ENCODE measurements at places on chromosomes 5 and 9.

GRCh38 chr5:136682986-136683385 is 317.6 kb upstream of the TRPC7 start:
- no peak for DNase-seq

DNA sequence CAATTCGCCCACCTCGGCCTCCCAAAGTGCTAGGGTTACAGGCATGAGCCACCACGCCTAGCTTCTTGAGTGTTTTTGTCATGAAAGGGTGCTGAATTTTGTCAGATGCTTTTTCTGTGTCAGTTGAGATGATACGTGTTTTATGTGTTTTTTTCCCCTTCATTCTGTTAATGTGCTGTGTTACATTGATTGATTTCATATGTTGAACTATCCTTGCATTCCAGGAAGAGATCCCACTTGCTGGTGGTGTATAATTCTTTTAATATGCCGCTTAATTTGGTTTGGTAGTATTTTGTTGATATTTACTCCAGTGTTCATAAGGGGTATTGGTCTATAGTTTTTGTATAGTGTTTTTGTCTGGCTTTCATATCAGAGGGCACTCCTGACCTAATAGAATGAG is 13.6 kb downstream of the ZBTB43 start:
- DNase-seq: no peak

DNA sequence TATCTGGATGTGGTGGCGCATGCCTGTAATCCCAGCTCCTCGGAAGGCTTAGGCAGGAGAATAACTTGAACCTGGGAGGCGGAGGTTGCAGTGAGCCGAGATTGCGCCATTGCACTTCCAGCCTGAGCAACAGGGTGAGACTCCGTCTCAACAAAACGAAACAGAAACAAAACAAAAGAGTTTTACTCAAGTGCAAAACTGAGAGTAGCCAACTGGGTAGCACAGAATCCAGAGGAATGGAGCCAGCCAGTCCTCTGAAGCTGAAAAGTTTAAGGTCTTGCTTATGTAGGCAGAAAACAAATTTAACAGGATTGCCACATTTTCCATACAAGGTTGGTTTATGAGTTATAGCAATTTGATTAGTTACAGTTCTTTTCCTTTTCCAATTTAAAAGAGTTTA is 32.0 kb downstream of the SPIN1 start:
- no peak for DNase-seq

GRCh38 chr5:64341340-64341739 is 164.5 kb upstream of the RGS7BP start:
- DNase-seq: no peak

All from T-helper 22 cell (primary cell).